Pancreas (tissue), 10 donors: ENCODE measurements at places on chromosomes 13 and 19.
A peak's percentile ranks its signal among the peaks of the same experiment; 100 is the strongest.

DNA sequence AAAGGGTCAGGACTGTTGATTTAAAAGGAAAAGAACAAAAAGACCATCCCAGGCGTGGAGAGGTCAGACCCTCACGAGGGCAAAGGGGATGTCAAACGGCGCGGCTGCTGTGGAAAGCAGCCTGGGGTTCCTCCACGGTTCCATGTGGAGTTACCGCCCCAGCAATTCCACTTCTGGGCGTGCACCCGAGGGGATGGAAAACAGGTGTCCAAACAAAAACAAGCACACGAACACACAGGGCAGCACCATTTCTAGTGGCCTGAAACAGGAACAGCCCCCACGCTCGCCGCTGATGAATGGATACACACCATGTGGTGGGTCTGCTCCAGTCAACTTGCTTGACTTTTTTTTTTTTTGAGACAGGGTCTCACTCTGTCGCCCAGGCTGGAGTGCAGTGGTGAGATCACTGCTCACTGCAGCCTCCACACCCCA, 11.2 kb downstream of the AP3D1 start:
- H3K27me3 ChIP-seq, result no peaks in the 10 kb centered on the region
- no peaks in the 10 kb centered on the region for H3K4me1 ChIP-seq
- no peak overlapping the region for H3K4me3 ChIP-seq
- DNase-seq, result no peak

- H3K4me1 ChIP-seq, result no peaks in the 10 kb centered on the region
- no peaks in the 10 kb centered on the region for H3K36me3 ChIP-seq
- H3K4me3 ChIP-seq, result no peak overlapping the region
- no peaks in the 10 kb centered on the region for H3K27me3 ChIP-seq
Observed at GRCh38 chr13:103958691-103959090, 892.5 kb upstream of the SLC10A2 start.

GRCh38 chr13:33610438-33611120, 207.4 kb upstream of the RFC3 start:
- no peak for DNase-seq
- peak overlapping the region; percentile 58 for H3K27ac ChIP-seq
- no peaks in the 10 kb centered on the region for H3K36me3 ChIP-seq

DNA sequence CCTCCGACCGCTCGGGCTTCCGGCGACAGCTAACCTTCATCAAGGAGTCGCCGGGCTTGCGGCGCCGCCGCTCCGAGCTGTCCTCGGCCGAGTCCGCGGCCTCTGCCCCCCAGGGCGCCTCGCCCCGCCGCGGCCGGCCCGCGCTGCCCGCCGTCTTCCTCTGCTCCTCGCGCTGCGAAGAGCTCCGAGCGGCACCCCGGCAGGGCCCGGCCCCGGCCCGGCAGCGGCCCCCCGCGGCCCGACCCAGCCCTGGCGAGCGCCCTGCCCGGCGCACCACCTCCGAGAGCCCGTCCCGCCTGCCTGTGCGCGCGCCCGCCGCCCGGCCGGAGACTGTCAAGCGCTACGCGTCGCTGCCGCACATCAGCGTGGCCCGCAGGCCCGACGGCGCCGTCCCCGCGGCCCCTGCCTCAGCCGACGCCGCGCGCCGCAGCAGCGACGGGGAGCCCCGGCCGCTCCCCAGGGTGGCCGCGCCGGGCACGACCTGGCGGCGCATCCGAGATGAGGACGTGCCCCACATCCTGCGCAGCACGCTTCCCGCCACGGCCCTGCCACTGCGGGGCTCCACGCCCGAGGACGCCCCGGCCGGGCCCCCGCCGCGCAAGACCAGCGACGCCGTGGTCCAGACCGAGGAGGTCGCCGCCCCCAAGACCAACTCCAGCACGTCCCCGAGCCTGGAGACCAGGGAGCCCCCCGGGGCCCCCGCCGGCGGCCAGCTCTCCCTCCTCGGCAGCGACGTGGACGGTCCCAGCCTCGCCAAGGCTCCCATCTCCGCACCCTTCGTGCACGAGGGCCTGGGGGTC, 9.6 kb downstream of the C19orf25 start:
- H3K4me3 ChIP-seq, result no peak overlapping the region
- no peak overlapping the region for H3K27ac ChIP-seq
- peaks cover 30% of the 10 kb centered on the region for H3K27me3 ChIP-seq
- no peak for DNase-seq

- peaks cover 13% of the 10 kb centered on the region for H3K4me1 ChIP-seq
- H3K4me3 ChIP-seq, result peak overlapping the region; percentile 31
- H3K27ac ChIP-seq, result no peak overlapping the region
- no peaks in the 10 kb centered on the region for H3K27me3 ChIP-seq
- DNase-seq, result peak; percentile 45
Observed at GRCh38 chr19:49691243-49692146, 579 bp downstream of the CPT1C start.

DNA sequence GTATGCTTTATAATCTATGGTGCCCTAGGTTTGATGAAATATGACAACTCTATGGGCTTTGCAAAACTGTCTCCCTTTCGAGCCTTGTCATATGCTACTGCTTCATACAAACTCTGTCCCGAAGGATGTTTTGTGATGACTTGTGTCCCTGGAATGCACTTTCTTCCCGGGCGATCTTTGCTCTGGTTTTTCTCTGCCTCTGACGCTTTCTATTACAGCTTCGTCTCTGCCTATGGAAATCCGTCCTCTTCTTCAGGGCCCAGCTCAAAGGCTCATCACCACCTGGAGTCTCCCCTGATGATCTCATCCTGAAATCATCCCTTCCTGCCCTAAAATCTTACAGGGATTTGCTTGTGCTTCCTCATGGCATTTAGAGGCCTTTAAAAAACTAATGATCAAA, 191.5 kb upstream of the KL start:
- no peak for DNase-seq
- H3K4me3 ChIP-seq, result no peak overlapping the region
- H3K27me3 ChIP-seq, result no peaks in the 10 kb centered on the region
- no peak overlapping the region for H3K27ac ChIP-seq
